ENCODE measurements at places on chromosomes 6 and 20.

DNA sequence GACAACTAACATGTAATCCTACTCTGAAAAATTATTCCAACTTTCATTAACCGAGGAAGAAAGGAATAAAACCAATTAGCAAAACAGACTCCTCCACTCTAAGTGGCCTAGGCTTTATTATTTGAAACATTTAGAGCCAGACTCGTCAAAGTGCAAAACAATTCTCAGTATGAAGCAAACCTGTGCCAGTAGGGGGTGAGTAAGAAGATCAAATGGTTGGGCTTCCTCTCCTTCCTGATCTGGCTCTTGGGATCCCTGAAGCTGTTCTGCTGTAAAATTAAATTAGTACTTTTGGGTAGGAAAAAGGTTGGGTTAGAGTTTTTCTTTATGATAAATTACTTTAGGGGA, 177.6 kb upstream of the MAN1A1 start:
- no peak for DNase-seq

GRCh38 chr6:157759028-157759427, 64.0 kb upstream of the SNX9 start:
- DNase-seq = no peak

DNA sequence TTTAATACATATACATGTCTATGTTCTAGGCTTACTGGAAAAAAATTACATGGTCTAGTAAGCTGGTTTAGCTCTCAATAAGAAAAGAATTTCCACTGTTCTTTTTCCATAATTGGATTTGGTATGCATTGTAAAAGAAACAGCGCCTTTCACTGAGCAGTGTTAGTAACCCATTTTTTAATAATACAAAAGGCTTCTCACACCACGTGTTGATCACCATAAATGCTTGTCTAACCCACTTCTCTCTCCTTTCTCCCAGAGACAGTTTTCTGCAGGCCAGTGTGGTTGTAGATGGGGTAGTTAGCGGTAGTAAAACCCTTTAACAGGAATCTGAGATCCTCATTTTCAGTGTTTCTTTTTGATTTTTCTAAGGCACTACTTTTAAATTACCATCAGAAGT, 348.7 kb upstream of the MANEA start:
- DNase-seq = no peak

- peak; percentile 27 for DNase-seq
Measured at GRCh38 chr6:30219244-30219643, 6.0 kb upstream of the TRIM26 start.

DNA sequence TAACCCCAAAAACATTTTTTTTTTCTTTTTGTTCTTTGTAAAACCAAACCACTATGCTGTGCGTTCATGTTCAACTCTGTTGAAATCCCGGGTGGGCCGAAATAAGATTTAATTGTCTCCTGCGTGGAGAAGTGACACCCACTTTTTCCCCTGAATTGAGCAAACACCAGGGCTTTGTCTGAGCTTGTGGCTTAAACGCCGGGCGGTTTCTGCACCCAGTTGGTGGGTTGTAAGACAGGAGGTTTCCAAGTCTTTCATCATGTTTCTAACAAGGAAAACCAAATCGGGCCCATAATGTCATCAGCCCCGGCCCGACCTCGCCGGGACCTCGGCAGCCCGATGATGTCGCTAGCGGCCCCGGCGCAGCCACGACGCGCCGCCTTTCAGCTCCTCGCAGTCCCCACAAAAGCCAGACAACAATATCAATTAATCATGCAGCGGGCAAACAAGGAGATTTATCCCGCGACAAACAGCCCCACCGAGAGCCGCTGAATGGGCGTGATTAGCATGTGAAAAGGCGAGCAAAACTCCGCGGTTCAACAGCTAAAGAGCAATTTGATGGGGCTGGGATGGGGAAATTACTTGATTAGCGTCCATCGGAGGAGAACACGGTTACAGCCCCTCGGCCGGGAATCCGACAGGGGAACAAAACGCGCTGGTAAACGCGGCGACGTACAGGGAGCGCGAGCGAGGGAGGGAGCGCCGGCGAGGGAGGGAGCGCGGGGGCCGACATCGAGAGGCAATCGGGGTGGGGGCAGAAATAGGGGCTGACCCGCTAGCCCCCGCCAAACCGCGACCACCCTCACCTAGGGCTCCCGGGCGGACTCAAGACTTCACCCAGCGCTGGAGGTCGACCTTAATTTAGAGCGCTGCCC, 5.3 kb downstream of the LINC00237 start:
- DNase-seq = no peak

- DNase-seq = no peak
Measured at GRCh38 chr6:163128324-163128723, 286.2 kb upstream of the QKI start.

All from T-helper 17 cell (primary cell).